ENCODE measurements at places on chromosomes 13 and 19.

GRCh38 chr13:42114912-42115311, 66.5 kb downstream of the DGKH start:
- DNase-seq = no peak

GRCh38 chr13:23865026-23865425, 24.2 kb downstream of the MIPEP start:
- no peak for DNase-seq

GRCh38 chr13:25709088-25709487, 337.3 kb downstream of the ATP8A2 start:
- DNase-seq = no peak

- no peak for DNase-seq
These were observed at the start of gene IZUMO1 for GRCh38 chr19:48746738-48747575. Gene IZUMO1, minus strand, starts transcription at chr19:48746909. Its CDS starts 1,050 bp downstream, at chr19:48745859.

GRCh38 chr13:35987572-35988513, 143.3 kb downstream of the DCLK1 start:
- DNase-seq = peak; percentile 64

DNA sequence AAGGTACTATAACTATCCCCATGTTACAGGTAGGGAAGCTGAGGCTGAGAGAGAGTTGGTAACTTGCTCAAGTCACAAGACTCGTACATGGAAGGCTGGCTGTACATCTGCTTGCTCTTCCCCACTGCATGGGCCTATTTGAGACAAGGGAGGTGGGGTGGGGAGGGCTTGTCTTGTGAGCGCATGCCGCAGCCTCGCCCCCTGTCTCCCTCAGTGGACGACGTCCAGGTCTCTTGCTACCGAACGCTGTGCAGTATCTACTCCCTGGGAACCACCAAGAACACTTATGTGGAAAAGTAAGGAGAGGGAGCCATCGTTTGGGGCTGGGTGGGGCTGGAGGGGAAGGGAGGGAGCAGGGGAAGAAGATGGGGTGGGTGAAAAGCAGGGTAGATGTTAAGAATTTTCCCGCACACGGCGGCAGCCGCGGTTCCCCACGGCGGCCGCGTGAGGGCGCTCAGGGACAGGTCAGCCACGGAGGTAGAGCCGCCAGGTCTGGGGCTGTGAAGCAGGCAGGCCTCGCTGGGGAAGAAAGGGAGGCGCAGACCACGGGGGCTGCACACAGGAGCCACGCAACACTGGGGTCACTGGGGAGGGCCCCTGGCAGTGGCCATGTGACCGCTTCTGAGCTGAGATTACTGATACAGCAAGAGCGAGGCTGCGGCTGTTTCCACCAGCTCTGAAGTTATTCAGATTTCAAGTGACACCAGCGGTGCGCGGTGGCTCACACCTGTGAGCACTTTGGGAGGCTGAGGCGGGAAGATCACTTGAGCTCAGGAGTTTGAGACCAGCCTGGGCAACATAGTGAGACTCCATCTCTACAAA, 81.5 kb downstream of the RYR1 start:
- peak; percentile 83 for DNase-seq

GRCh38 chr13:46565808-46566750, 13.1 kb downstream of the LRCH1 start:
- no peak for DNase-seq

- DNase-seq = peak; percentile 64
These were observed 436 bp upstream of the BBC3 start for GRCh38 chr19:47231215-47232054.

DNA sequence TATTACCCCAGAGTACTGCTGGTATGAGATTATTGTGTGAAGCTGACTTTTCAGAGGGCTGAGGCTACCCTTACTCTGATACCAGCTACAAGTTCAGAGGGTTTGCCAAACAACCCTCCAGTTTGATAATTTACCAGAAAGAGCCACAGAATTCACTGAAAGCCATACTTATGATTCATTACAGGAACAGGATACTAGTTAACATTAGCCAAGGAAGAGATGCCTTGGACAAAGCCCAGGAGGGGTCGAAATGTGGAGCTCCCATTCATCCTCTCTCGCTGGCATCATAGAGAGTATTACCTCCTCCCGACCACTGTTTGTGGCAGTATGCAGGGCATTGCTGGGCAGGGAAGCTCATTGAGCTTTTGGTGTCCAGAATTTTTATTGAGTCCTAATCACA, 364.3 kb downstream of the KCNRG start:
- DNase-seq = no peak

- DNase-seq = peak; percentile 42
These were observed 24.2 kb downstream of the KEAP1 start for GRCh38 chr19:10478903-10479384.

DNA sequence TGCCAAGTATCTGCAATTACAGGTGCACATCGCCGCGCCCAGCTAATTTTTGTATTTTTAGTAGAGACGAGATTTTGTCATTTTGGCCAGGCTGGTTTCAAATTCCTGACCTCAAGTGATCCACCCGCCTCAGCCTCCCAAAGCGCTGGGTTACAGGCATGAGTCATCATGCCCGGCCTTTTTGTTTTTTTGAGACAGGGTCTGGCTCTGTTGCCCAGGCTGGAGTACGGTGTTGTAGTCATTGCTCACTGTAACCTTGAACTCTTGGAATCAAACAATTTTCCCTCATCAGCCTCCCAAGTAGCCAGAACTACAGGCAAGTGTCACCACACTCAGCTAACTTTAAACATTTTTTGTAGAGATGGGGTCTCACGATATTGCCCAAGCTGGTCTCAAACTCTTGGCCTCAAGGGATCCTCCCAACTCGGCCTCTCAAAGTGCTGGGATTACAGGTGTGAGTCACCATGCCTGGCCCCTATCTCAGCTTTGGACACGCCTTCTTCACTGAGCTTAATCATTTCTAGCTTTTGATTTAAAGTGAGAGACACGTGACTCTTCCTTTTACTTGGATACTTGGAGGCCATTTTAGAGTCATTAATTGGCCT, 4.0 kb upstream of the IRGC start:
- no peak for DNase-seq

- DNase-seq = no peak
These were observed 189.5 kb upstream of the SLC10A2 start for GRCh38 chr13:103255587-103256301.

DNA sequence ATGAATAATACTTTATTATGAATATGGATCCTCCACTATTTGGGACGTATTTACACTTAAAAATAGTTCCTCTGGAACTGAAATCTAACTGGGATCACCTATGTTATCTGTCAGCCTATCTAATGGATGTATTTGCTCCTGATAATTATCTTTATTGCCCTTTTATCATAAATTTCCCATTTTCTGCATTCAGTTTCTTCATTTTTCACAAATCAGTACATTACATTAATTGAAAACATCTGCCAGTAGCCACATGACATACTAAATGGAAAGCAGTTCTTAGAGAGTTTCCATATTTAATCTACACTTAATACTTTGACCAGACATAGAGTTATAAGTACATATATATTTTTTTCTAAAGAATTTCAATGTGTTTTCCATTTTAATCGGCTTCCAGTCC, 888.8 kb downstream of the SLITRK6 start:
- DNase-seq = no peak

GRCh38 chr13:73036566-73036965, 22.2 kb upstream of the KLF5 start:
- DNase-seq = no peak

- no peak for DNase-seq
These were observed 549.1 kb upstream of the MIR17HG start for GRCh38 chr13:90798381-90798780.

- no peak for DNase-seq
These were observed 198.0 kb downstream of the ZNF536 start for GRCh38 chr19:30570194-30570593.

- no peak for DNase-seq
These were observed 5.0 kb downstream of the KLK4 start for GRCh38 chr19:50906217-50906616.

GRCh38 chr13:33994198-33994597, 176.2 kb downstream of the RFC3 start:
- no peak for DNase-seq

GRCh38 chr19:30202060-30202600, 170.1 kb upstream of the ZNF536 start:
- no peak for DNase-seq

DNA sequence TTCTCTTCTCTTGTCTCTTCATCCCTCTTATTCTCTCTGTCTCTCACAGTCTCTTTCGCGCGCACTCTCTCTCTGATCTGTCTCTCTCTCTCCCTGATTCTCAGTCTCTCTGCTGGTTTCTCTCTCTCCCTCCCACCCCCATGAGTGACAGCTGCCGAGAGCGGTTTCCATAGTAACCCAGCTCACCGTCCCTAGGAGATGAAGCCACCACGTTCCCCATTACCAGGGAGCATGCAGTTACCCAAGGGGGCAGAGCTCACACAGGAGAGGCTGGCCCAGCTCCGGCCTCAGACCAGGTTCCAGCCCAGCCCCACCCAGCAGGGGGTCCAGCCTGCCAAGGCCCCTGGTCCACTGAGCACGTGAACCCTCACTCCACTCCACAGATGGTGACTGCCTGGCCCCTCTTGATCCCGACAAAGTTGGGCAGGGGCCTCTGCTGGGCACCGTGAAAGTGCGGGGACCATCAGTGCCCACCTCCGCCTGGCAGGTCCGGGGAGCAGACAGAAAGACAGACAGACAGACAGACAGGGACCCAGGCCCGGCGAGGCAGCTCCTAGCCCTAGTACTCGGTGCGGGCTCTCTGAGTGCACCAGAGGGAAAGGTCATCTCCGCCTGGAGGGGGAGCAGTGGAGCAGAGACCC, 50.6 kb downstream of the CELF5 start:
- peak; percentile 57 for DNase-seq

DNA sequence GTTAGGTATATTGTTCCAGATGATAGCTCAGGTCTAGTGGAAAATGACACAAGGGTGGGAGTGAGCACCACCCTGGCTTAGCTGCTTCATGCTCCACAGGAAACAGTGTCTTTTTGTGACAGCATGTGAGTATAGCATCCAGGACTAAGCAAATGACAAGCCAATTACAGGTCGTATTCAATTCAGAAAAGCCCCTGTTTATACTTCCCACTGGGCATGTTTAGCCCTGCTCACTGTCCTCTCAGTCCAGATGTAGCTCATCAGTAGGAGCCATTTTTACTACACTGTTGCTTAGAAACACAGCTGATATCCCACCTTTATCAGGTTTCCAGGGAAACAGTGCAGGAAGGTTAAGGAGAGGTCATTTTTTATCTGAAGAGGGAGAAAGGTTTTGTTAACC, 8.0 kb downstream of the ABHD13 start:
- peak; percentile 2 for DNase-seq

GRCh38 chr19:46574533-46574932, 26.6 kb upstream of the CALM3 start:
- DNase-seq = no peak

GRCh38 chr13:102935896-102936321, 90.1 kb downstream of the ERCC5 start:
- DNase-seq = no peak

- DNase-seq = no peak
These were observed 138.2 kb downstream of the PIBF1 start for GRCh38 chr13:72920097-72920496.

- DNase-seq = no peak
These were observed 1647.6 kb upstream of the SPRY2 start for GRCh38 chr13:81988567-81988966.

GRCh38 chr13:51243227-51243626, 21.0 kb downstream of the FAM124A start:
- DNase-seq = no peak

DNA sequence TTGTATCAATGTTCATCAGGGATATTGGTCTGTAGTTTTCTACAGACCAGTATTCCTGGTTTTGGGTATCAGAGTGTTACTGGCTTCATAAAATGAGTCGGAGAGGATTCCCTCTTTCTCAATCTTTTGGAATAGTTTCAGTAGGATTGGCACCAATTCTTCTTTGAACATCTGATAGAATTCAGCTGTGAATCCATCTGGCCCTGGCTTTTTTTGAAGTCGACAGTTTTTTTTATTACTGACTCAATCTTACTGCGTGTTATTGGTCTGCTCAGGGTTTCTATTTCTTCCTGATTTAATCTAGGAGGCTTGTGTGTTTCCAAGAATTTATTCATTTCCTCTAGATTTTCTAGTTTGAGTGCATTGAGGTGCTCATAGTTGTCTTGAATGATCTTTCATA, 11.4 kb downstream of the TEX26 start:
- no peak for DNase-seq

DNA sequence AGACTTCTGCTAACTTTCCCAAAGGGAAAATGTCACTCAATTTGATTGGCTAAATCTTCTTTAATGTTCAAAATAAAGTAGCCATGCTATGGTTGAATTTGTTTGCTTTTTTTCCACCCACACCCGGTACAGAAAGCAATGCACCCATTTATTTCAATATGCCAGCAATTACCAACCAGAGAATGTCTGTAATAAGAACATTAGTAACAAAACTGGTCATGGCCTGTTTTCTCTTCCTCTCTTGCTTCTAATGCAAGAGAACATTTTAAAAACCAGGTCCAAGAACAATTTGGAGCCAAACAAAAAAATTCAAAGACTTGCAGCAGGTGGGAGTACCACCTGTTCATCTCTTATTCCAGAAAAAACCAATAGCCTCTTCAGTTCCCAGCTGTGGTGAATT, 1108.8 kb upstream of the PCDH20 start:
- no peak for DNase-seq

DNA sequence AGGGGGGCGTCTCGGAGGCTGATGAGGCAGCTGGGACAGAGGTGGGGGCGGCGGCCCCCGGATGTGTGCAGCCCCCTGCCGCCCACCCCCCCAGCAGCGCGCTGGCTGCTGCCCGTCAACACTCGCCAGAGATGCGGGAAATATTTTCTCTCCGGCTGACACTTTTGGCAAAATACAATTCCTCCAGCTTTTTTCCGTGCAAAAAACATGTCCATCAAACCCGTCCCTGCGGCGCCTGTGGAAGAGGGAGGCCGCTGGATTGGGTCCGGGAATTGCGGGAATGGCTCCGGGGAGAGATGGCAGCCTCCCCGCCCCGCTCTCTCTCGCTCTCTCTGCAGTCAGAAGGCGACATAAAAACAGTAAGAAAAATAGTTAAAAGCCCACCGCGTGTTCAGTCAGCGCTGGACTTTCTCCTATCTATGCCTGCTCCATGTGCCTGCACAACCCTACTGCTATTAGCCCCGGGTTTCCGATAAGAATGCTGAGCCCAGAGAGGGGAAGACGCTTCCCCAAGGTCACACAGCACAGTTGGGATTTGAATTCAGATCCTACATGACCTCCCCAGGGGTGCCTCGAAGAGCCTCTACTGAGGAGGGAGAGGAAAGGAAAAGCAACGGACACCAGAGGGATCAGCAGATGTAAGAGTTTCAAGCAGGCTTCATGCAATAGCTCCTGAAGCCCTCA, 23.2 kb downstream of the ZNRF4 start:
- DNase-seq = no peak
